HepG2 (cell line): ENCODE measurements at places on chromosomes 4 and X.

GRCh38 chrX:107677501-107677901 lies 49.2 kb downstream of the PRPS1 start:
- DNase-seq: no peak

- peak; percentile 54 for DNase-seq
These were observed 25.4 kb upstream of the SLAIN2 start for GRCh38 chr4:48315728-48316630.

DNA sequence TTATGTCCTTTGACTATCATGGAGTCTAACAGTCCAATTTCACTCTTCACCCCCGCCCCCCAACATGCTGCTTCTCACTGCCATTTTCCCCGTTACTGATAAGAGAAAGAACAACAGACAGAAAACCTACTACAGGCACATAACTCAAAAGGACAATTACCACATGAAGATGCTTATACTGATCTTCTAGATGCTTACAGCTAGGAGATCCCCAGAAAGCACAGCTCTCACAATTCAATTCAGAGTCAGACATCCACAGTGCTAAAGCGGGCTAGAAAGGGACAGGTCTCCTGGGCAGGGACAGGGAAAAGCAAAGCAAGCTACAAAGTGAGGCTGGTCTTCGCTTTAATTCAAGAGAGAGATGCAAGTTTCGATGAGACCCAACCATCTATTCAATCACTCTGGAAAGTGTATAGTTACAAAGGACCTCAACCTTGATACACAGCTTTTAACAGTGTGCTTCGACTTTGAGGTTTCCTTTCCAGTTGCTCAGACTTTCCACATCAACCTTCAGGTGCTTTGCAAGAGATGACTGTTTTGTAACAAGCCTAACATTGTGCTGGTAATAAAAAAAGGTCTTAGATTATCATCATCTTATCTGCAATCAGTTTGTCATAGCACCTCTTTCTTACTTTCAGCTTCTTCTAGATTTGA lies 60.9 kb downstream of the LEF1 start:
- DNase-seq: no peak

DNA sequence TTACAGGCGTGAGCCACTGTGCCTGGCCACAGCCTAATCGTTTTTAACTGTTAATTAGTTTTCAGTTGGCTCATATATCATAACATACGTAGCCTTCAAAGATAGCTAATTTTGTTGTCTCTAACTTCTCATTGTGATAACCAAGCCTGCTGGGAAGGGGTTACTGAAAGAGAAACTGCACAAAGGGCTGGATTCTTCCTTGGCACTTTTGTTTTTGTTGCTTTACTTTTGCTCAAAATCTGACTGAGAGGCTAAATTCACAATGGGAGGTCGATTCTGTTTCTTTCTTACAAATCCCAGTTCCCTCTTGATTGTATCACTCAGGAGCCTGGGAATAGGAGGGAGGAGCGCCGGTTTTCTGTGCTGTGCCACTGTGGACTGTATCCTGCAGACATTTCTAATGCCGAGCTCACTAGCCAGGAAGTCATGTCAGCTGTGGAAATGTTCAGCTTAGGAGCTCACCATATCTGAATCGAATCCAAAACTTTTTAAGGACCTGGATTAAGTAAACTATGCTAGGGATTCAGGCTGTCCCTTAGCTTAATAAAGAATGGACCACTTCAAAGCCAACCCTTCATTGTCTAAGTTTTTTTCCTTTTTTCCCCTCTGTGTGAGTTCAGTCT lies 120.5 kb upstream of the FAT1 start:
- DNase-seq: no peak

DNA sequence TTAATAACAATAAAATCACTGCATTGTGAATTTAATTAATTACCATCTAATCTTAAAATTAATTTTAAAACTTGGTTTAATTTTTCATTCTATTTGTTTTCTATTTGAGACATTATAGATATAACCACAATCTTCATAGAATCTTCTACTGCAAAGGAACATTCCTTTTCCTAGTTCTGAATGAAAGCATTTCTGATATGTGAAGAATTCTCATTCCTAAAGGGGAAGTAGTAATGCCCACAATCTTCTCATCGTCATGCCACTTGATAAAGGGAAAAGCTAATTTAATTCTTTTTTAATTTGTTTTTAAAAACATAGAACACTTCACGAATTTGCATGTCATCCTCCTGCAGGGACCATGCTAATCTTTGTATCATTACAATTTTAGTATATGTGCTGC lies 23.7 kb downstream of the MGARP start:
- no peak for DNase-seq

GRCh38 chrX:46757052-46757451 lies 1.9 kb downstream of the SLC9A7 start:
- DNase-seq: no peak

DNA sequence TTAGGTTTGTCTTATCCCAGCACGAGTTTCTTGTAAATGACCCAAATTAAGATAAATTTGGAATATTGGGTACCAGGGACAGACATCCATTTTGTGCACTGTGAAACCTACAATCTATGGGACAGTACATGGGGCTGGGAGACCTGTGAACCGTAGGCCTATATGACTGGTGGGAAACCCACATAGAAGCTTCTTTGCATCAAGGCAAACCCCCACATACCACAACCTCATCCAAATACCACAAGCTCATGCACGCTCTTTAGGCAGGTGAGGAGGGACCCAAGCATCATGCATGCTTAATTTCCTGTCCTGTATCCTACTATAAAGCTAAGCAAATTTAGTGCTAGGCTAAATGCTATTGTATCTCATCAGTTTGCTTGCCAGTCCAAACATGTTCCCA lies 47.8 kb downstream of the NIPAL1 start:
- no peak for DNase-seq

GRCh38 chr4:172850838-172851237 lies 317.8 kb upstream of the GALNT7 start:
- DNase-seq: no peak

DNA sequence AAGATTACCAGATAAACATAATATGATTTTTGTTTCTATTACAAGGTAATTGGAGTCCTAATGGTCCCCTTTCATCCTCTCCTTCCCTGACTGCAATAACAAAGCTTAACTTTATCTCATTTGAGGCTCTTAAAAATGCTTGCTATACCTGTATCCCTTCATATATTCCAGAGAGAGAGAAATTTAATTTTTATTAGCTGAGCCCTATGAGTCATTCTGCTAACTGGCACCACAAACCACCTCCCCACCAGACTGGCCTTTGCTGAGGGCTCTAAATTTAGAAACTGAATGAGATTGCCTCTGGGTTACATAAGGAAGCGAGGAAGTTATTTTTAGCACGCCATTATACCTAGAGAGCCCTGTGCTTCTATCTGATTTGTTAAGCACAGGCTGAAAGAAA lies 27.4 kb downstream of the CBLL2 start:
- no peak for DNase-seq

DNA sequence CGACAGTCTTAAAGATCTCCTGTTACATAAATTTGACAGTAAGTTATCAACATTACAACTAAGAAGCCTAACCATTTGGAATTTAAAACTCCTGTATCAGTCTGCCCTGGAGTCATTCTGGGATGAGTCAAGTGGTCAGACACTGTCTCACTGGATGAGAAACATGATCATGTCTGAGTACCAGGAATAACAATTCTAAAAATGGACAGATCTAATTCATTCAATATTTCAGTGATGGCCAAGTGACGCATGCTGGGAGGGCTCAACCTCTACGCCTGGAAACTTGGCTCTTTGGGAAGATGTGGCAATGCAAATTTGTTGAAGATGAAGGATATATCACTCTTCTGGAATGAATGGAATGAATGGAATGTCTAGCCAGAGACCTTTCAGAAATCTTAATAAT lies 1427.2 kb downstream of the STIM2 start:
- no peak for DNase-seq

GRCh38 chr4:127782025-127782274 lies 172 bp upstream of the HSPA4L start:
- DNase-seq: no peak

DNA sequence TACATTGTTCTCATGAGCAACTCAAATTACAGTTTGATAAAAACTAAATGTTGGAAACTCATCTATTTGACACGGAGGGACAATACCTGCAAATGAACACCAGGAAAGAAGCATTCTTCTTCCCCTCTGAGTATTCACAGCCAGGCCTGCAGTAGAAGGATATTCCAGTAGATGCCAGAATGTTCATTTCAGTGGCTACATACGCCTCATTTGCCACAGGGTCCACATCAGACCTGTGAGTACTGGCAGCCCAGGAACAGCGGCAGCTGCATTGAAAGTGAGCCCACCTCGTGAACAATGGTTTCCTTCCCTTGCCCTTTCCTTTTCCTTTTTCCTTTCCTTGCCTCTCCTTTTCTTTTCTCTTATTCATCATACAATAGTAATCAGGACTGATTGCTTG lies 81.1 kb upstream of the NEIL3 start:
- DNase-seq: no peak
